NCI-H2107 (cell line): ENCODE measurements at places on chromosomes 7 and 10.

DNA sequence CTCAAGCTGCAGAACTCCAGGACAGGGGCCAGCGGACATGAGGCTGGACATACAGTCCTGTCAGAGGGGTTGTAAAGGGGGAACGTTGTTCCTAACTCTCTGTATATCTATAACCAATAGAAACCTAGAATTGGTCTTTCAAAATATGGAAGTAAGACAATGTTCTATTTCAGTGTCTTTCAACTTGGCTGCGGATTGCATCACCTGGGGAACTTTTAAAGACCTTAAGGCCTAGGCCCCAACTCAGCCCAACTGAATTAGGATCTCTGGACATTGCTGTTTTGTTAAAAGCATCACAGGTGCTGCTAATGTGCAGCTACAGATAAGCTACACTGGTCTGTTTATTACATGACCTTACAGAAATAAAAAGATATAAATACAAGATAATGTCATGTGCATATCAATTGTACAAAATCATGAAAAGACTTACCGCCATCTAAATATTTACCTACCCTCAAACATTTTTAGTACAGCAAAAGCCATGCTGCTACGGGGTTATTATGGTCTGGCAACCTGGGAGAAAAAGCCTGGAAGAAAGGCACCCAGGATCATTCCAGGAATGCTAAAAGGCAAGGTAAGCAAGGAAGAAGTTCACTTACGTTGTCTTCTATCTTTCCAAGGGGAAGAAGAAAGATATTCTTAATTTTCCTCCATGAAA, 169.1 kb downstream of the RAPGEF5 start:
- DNase-seq = no peak

DNA sequence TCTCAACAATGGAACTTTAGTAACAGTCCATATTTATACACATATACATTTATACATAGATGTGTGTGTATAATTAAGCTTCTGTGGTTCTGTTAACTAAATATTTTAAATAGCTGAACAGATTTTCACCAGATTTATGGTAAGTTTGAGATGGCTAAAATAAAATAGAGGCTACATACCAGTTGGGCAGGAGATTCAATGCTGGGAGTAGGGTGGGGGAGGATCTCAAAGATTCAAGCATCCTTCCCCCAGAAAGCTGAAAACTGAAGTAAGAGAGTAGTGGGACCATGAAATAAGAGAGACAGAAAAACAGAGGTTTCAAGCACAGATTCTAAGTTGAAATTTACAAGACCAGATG, 14.0 kb downstream of the LRRC17 start:
- DNase-seq = no peak

DNA sequence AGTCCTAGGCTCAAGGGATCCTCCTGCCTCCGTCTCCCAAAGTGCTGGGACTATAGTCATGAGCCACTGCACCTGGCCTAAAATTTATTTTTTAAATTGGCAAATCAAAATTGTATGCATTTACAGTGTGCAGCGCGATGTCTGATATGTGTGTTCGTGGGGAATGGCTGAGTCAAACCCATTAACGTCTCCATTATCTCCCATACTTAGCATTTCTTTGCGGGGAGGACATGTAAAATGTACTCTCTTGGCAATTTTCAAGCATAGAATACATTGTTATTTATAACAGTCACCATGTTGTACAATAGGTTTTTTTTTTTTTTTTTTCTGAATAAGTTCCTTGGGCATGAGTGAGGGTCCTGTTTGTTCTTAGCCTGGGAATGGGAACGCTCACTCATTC, 3.8 kb downstream of the TMEM184A start:
- no peak for DNase-seq

DNA sequence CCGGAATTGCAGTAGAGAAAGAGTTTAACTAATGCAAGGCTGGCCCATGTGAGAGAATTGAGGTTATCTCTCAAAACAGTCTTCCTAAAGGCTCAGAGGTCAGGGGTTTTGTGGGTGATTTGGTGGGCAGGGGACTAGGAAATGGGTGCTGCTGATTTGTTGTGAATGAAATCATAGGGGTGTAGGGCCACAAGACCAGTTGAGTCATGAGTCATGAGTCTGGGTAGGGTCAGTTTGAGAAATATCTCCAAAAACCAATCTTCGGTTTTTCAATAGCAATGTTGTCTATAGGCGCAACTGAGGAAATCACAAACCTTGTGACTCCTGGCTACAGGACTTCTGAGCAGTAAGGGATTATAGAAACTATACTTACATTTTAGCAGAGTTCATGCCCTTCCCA, 460.0 kb upstream of the NRP1 start:
- DNase-seq = no peak

DNA sequence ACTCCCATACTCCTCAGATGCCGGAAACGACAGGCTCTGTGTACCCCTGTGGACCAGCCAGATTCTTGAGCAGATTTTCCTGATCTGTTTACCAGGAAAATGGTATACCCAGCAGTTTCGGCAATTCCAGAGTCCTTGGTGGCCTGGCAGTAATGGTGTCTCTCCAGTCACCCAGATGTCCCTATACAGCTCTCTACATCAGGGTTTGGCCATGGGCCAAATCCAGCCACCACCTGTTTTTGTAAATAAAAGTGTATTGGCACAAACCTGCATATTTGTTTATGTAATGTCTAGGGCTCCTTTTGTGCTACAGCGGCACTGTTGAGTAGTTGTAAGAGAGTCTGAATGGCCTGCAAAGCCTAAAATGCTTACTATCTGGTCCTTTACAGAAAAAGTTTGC, 491.3 kb downstream of the RPS24 start:
- no peak for DNase-seq

DNA sequence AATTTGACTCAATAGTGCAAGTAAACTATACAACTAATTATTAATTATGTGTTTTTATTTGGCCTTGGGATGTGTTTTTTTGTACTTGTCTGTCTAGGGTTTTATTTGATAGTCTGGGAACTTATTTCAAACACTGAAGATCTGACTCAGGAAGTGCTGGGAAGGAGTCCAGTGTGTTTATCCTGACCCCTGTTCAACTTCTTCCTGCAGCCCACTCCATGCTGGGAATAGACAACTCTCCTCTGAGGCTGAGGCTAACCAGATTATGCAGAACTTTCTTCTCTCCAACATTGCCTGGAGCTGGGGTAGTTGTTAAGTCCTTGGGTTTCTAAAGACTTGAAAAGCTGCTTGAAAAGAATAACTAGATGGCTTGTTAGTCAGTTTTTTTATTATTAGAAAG, 6.9 kb downstream of the CISD1 start:
- no peak for DNase-seq

- DNase-seq = no peak
Measured at GRCh38 chr7:45328403-45328981, 170.9 kb downstream of the RAMP3 start.

DNA sequence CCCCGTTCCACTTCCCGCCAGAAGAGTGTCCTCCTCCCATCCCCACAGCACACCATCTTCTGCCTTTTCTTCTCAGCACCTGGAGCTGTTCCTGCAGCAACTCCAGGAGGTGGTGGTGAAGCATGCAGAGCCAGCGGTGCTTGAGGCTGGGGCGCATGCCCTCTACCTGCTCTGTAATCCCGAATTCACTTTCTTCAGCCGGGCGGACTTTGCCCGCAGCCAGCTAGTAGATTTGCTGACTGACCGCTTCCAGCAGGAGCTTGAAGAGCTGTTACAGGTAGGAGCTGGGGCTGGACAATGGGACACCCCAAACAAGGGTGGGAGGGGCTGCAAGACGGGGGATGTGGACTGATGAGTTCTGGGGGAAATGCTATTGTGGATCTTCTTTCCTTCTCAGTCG, 19.1 kb upstream of the PVRIG start:
- no peak for DNase-seq

GRCh38 chr10:93777092-93777491, 19.4 kb downstream of the LGI1 start:
- DNase-seq = no peak

DNA sequence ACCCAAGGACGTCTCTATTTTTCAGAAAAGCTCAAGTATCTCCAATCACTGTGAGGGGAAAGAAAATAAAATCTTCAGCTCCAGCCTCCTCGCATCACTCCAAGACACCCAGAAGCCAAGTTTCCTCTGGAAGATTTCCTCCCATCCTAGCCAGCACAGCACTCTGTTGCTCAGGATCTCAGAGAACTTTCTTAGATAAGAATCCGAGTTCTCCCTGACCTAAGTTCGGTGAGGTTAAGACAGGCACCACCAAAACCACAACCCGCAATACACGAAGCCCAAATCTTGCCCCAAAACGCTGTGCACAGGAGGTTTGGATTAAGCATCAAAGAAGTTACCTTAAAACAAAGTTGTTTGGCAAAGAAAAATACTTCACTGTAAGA, 4.2 kb downstream of the FAM53B start:
- DNase-seq = no peak

DNA sequence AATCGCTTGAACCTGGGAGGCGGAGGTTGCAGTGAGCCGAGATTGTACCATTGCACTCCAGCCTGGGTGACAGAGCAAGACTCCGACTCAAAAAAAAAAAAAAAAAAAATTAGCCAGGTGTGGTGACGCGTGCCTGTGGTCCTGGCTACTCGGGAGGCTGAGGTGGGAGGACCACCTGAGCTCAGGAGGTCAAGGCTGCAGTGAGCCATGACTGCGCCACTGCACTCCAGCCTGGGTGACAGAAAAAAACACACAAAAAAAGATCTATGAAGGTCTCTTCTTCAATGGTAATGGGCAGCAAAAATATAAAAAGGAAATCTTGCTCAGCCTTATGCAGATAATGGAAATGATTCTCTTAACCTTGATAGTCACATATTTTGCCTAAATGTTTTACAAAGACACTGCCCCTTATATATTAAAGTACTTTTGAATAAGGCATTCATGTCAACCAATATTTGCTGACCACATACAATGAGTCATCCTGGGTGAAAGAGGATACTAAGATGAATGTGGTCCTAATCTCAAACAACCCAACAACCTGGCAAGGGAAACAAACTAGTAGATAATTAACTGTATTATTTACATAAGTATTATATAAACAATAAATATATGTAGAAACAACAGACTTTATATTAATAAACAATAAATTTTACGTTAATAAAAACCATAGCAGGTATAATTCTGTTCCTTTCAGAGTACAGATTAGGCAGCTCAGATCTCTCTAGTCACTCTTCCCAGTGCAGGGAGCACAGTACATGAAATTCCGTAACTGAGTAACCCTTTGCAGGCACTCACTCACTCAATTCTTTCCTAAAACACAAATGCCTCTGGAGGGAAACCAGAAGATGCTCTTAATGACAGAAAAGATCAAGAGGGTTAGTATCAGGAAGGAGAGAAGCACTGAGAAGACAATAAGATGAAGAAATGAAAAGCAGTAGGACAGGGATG, 8.1 kb downstream of the TOMM7 start:
- no peak for DNase-seq

DNA sequence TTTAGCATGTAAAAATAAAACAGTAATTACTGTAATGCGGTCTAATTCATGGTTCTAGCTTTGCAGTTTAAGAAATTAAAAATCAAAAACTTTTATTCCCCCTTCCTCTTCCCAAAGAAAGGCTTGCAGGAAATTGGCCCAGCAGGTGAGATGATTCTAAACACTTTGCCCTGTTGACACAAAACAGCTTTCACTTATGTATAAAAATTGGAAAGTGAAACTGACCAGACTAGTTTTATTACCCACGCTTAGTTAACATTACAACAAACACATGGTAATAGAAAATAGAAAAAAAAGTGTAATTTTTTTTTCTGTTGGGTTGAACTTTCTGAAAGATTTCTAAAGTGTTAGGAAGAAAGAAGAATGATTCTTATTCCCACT, 1.2 kb upstream of the CCDC6 start:
- DNase-seq = no peak

DNA sequence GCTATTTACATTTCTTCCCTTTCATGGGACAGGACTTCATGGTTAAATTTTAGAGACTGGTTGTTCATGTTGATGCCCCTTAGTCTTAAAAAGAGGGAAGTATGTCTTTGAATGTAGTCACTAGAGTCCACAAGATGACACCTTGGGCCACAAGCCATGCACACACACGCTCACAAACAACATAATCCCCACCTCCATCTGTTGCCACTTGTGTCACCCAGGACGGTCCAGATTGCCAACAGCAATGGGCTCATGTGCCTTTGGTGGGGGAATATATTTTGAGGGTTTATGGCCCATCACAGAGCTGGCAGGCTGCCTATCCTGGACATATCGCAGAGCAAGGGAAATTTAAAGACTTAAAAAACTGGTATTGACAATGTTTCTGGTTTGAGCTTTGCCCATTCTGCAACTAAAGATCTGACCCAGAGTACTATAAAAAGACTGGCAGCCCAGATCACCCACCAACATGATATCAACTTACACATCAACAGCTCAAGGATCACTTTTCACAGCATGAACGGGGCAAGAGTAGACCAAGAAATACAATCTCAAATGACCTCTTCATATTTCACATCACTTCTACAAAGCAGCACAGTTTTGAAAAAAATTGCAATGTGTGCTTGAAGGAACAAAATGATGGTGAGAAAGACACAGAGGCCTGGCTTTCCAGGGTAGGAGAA, 50.5 kb downstream of the STRA8 start:
- no peak for DNase-seq

DNA sequence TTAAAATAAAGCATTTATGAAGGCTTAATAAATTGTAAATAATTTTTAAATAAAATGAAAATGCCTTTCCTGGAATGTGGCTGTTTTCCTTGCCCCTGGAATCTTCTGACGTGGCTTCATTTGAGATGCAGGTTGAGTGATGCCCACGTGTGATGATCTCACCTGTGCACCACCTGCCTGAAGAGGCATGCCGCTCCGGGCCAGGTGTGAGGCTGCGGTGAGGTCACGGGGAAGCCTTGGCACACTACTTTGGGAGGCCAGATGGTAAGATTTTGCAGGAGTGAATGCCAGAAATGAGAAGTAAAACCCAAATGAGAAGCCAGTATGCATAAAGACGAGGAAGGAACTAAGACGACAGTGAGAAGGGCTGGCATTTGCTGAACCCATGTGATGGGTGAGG, 36.2 kb downstream of the GOT1 start:
- peak; percentile 1 for DNase-seq

GRCh38 chr7:111162692-111163091, 71.8 kb downstream of the LRRN3 start:
- DNase-seq = no peak

DNA sequence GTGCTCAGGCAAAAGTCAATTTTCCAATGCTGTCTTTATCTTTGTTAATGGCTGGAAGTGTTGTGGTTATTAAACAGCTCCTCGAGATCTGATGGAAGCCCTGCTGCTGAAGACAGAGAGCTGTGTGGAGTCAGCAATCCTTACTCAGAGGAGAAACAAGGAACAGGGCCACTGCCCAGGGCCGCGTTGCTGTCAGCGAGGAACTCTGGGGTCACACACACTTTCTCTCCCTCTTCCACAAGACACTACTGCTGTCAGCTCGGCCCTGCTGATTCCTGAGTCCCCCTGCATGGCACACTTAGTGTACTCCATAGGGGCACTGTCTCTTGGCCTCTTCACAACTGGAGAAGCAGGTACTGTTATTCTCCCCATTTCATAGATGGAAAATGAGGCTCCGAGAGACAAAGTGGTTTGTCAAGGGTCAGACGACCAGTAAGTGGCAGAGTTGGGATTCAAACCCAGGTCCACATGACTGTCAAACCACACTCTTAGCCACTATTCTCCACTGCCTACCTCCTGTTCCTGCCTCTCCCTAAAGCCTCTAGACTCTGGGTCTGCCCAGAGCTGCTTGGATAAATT, 29.3 kb upstream of the PDCD4 start:
- DNase-seq = no peak

GRCh38 chr7:117152213-117153007, 170.4 kb downstream of the WNT2 start:
- DNase-seq = no peak

- no peak for DNase-seq
Measured at GRCh38 chr10:115761166-115761565, 511.8 kb downstream of the GFRA1 start.
